ENCODE measurements at places on chromosomes 7 and 10. TPM values are rescaled to one million over a fixed set of nuclear protein-coding genes. Genes with fewer than 3 reads are reported as not detected.

PNLIPRP2 gene
- 1.2 TPM for total RNA-seq

SFTPA1 gene
- 0.22 TPM for total RNA-seq

WNT8B gene
- 0.29 TPM for total RNA-seq

GNG11 gene
- total RNA-seq, result not detected

ZMIZ1 gene
- 102 TPM for total RNA-seq

PLPP4 gene
- total RNA-seq, result 1.3 TPM

LRRC4 gene
- total RNA-seq, result 37.7 TPM

GALNT11 gene
- 26.6 TPM for total RNA-seq

NRCAM gene
- total RNA-seq, result 41.0 TPM

SLC16A9 gene
- total RNA-seq, result 18.2 TPM

AQP1 gene
- total RNA-seq, result 1.7 TPM

POM121C gene
- total RNA-seq, result 65.6 TPM

MACC1 gene
- total RNA-seq, result 27.8 TPM

RELN gene
- total RNA-seq, result 17.5 TPM

DBF4 gene
- total RNA-seq, result 15.2 TPM

BUD31 gene
- 102 TPM for total RNA-seq

GPC2 gene
- total RNA-seq, result 53.3 TPM

USP54 gene
- total RNA-seq, result 54.5 TPM

ANKRD1 gene
- total RNA-seq, result 2.1 TPM

CRYGN gene
- 1.3 TPM for total RNA-seq

CH25H gene
- total RNA-seq, result 0.70 TPM

AGFG2 gene
- total RNA-seq, result 21.0 TPM

FEZF1 gene
- total RNA-seq, result 0.67 TPM

NKX2-3 gene
- not detected for total RNA-seq

ZNF467 gene
- 16.7 TPM for total RNA-seq

CRTAC1 gene
- total RNA-seq, result 5.3 TPM

FBXW4 gene
- 39.0 TPM for total RNA-seq

PDE1C gene
- 8.5 TPM for total RNA-seq

TDRD1 gene
- not detected for total RNA-seq

PLAC9 gene
- total RNA-seq, result 8.2 TPM

PARP12 gene
- 11.9 TPM for total RNA-seq

NCAPG2 gene
- total RNA-seq, result 23.8 TPM

GNAT3 gene
- 0.70 TPM for total RNA-seq
